NCI-H2081 (cell line): ENCODE measurements at places on chromosomes 2 and 18.

DNA sequence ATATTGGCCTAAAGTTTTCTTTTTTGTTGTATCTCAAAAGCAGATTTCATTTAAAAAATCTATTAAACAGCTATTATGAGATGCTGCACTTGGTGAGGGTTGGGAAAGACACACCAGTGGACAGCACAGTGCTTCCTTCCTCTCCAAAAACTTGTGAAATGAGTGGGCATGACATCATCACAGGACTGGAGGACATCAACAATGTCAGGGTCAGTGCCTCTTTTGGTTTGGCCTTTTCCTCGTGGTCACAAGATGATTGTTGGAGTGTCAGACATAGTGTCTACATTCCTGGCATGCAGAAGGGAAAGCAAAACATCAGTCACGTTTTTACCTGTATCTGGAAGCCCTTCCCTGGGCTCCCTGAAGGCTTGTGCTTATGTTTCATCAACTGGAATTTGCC lies 49.6 kb downstream of the IL1R2 start:
- no peak for DNase-seq

DNA sequence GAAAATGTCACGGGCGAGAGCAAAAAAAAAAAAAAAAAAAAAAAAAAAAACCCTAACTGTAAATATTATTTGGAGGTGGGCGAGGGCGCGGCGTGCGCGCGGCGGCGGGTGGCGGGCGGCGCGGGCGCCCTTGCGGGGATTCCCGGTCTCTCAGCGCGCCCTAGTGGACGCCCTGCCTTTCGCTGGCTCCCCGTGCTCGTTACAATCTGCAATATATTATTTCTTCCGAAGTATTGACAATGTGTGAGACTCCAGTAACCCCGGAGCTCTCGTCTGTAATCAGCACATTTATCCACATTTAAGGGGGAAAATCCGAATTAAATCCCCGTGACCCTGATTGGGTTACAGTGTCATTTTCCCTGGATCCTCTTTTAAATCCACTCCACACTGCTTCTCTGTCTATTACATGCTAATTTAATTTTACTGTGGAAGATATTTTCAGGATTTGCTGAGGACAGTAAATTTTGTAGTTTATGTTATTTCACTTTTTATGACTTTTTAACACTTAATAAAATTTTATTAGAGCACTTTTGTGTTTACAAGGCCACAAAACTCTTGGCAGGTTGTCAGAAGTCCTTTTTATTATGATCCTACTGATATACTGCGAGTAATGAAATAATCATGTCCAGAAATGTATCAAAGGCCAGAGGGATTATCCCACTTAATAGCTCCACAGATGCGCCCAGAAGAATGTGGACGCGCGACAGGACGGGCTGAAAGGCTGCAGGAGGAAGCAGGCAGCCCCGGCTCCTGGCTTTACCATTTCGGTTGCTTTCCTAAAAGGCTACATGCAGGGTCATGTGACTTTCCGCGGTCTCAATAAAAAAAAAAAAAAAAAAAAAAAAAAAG lies 369.1 kb downstream of the MTX2 start:
- DNase-seq = peak; percentile 71

GRCh38 chr2:25597881-25598280 lies 75.5 kb downstream of the DTNB start:
- no peak for DNase-seq

- peak; percentile 3 for DNase-seq
Observed at GRCh38 chr2:124034265-124034664, 9.2 kb downstream of the CNTNAP5 start.

- no peak for DNase-seq
Observed at GRCh38 chr2:106189764-106190468, 4.2 kb downstream of the UXS1 start.

DNA sequence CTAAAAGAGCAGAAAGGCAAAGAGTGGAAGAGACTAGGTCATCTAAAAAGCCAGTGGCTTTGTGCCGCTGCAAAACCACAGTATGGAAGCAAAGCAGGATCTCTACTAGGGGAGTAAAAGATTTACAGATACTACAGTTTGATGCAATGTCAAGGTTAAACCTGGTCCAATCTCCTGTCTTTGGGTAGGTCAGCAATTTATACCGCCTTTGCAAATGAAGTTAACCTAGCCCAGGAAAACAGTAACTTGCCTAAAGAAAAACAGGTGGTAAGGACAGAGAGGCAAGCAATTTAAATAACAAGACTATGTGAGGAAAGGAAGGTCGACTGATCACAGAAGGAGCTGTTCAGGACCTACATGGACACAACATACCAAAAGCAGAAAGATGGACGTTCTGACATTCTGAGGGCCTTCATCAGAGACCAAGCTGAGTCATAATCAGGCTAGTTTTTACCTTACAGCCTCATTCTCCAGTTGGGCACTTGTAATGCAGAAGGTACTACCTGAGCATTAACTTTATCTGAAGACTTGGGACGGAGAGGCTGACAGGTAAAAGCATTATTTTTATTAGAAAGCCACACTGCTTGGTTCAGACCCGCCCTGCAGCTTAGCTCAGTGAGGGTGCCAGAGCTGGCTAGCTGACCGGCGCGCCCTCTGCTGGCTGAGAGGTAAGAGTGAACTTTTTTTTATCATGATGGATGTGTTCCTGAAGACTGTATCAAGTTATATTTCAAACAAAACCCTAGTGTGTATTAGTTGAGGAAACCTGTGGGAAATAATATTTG lies 15.9 kb downstream of the CDKL4 start:
- DNase-seq = peak; percentile 57

GRCh38 chr2:174919947-174920595 lies 85.1 kb downstream of the CHN1 start:
- DNase-seq = no peak

GRCh38 chr2:88069117-88069516 lies 1.5 kb downstream of the SMYD1 start:
- DNase-seq = no peak

GRCh38 chr2:40507432-40507831 lies 55.5 kb upstream of the SLC8A1 start:
- DNase-seq = no peak

DNA sequence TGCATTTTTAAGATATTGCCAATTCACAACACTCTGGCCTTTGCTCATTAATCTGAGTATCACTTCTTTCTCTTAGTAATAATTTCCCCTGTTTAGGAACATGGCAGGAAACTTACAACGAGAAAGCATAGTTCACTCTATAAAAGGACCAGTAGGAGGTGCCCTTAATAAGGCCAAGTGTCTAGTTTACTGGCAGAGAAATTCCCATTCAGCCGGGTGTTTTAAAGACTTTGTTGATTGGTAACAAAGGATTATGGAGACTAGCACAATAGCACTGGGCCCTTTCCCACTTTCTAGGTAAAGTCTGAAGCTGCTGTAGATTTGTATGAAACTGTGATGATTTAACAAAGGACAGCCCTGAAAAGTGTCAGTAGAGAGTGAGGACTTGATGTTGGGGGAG lies 3.1 kb downstream of the DCC start:
- peak; percentile 15 for DNase-seq

- DNase-seq = peak; percentile 64
Observed at GRCh38 chr2:47520825-47521665, 118.1 kb downstream of the MSH2 start.

- DNase-seq = no peak
Observed at GRCh38 chr18:59268127-59268720, 5.0 kb downstream of the RAX start.

- DNase-seq = no peak
Observed at GRCh38 chr2:119704670-119705120, 25.7 kb downstream of the TMEM177 start.

GRCh38 chr2:109382226-109382895 lies 231.4 kb downstream of the SEPTIN10 start:
- no peak for DNase-seq

- DNase-seq = no peak
Observed at GRCh38 chr2:138622613-138623012, 121.0 kb downstream of the SPOPL start.

- no peak for DNase-seq
Observed at GRCh38 chr2:990970-991369, 40.3 kb downstream of the SNTG2 start.

- DNase-seq = no peak
Observed at GRCh38 chr2:11553661-11554398, 20.0 kb downstream of the GREB1 start.

GRCh38 chr2:41859615-41860514 lies 188.0 kb upstream of the PKDCC start:
- no peak for DNase-seq

DNA sequence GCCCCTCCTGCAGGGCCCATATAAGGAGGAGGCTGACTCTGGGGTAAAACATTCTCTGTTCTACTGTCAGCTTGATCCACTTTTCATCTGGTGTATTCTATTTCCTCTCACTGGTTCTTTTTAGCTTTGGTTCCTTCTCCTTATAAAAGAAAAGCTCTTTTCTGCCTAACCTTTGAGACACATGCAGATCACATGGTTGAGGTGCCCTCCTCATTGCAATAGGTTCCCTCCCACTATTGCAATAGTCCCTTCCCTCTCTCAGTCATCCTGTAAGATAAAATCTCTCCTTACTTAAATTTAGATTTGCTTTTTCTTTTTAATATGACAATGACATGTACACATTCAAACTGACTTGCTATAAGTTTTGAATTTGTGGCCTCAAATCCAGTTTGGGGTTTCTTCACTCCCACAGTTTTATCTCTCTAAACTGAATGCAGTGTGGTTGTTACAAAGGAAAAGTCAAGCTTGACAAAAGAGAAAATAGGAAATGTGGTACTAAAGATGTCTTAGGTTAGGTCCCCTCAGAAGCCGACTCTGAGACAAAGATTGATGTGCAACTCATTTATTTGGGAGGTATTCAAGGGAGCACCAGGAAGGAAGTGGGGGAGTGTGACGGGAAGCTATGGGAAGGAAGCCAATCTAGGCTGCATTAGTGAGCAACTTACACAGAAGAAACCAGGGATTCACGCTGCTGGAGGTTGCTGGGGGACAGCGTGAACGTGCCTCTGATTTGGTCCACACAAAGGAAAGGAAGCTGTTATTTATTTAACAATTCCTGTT lies 127.6 kb upstream of the LINC00305 start:
- no peak for DNase-seq

DNA sequence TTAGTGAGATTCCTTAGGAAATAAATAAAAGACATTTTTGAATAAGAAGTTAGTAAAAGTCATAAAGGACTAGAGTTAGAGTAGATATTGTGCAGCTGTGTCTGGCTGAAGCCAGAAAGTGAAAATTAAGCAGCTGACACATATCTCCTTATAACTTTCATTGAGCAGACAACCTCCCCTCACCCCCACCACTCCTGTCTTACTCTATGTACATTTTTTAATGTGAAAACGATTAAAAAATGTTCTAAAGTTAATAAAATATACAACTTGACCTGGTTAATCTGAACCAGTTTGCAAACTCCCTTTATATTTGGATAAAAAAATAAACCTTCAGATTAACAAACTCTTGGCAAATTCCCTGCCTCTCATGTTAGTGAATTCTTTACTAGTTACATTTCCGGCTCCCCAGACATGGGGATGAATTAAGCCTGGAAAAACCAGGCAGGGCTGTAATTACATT lies 462.8 kb downstream of the MEIS1 start:
- DNase-seq = no peak

DNA sequence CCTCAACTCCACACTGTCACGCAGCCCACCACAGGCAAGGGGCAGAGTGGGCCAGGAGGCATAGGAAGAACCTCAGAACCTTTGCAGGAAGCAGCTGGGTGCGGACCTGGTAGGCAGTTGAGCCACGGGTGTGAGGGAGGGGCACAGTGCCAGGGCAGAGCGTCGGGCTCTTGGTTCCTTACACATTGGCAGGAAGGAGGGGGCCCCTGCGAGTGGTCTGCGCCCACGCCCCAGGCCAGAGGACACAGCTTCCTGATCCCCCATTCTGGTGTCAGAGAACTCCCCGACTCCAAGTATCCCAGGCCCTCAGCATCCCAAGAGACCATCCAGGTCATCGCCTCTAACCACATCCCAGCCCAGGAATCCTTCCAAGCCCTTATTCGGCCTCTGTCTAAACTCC lies 61.5 kb downstream of the TNS1 start:
- DNase-seq = no peak

GRCh38 chr18:58143386-58143785 lies 99.4 kb downstream of the NEDD4L start:
- DNase-seq = no peak

DNA sequence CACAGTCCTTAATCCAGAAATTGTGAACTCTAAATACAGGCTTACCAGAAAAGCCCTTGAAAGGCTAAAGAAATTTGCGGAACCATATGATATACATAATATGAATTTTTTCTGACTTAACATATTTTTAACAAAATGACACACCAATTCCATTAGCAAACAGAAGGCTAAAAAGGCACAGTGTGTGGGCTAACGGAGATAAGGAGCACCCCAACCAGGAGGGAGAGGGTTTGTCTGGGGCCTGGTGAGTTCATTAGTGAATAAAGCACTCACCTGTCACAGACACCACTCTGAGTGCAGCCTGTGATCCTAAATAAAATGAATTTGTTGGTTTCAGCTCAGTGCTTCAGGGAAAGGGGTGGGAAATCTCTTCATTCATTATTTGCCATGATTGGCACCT lies 2.7 kb upstream of the FECH start:
- no peak for DNase-seq

DNA sequence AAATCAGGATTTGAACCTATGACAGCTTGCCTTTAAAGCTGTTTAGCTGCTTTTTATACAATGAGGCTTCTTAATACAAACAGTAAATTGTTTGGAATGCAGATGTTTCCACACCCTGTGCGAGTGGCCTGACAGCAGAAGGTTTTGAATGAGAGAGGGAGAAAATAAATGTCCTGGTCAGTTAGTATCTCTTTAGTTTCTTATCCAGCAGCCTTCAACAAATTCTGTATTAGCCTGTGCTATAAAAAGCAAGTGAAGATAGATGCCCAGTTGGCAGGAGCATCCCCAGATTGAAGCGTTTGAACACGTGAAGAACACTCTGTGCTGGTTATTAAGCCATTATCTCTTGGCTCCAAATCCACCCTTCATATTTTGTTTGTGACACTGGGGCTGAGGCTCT lies 70.6 kb downstream of the CERS6 start:
- no peak for DNase-seq

DNA sequence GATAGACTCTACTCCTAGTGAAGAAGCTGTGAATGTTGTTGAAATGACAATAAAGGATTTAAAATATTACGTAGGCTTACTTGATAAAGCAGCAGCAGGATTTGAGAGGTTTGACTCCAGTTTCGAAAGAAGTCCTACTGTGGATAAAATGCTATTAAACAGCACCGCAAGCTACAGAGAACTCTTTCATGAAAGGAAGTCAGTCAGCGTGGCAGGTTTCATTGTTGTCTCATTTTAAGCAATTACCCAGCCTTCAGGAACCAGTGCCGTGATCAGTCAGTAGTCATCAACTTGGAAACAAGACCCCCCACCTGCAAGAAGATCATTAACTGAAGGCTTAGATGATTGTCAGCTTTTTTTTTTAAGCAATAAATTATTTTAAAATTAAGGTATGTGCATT lies 14.0 kb downstream of the USP14 start:
- no peak for DNase-seq

GRCh38 chr2:221518201-221518934 lies 53.7 kb downstream of the EPHA4 start:
- no peak for DNase-seq

- DNase-seq = no peak
Observed at GRCh38 chr18:6781142-6781714, 51.7 kb downstream of the ARHGAP28 start.
